ENCODE measurements at places on chromosomes 2 and 18. TPM values are rescaled to one million over a fixed set of nuclear protein-coding genes. Genes with fewer than 3 reads are reported as not detected.

DNA sequence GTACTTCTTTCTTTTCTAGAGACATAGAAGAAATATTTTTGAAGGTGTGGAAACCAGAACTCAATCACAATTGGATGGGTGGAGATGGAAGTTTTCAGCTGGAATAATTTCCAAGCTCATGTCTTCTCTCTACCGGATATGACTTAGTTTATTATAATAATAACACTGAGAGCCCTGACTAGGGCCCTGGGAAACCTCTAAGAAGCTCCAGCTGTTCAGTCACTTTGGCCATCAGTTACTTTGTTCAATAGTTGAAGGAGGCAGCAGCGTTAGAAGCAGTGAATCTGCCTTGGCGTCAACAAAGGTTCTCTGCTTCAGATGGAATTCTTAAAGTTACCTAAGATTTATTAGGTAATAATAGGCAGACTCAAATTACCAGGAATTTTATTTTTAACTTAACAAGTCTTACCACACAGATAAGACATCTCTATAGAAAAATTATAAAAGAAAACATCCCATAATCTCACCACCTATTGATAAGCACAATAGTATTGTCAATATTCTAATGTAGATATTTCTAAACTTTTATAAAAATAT lies 293.8 kb upstream of the CHAC2 start:
- H3K27me3 ChIP-seq: no peaks in the 10 kb centered on the region
- H3K36me3 ChIP-seq: no peaks in the 10 kb centered on the region
- no peak overlapping the region for H3K27ac ChIP-seq
- no peak overlapping the region for H3K4me3 ChIP-seq
- DNase-seq: no peak
- no peaks in the 10 kb centered on the region for H3K4me1 ChIP-seq

DNA sequence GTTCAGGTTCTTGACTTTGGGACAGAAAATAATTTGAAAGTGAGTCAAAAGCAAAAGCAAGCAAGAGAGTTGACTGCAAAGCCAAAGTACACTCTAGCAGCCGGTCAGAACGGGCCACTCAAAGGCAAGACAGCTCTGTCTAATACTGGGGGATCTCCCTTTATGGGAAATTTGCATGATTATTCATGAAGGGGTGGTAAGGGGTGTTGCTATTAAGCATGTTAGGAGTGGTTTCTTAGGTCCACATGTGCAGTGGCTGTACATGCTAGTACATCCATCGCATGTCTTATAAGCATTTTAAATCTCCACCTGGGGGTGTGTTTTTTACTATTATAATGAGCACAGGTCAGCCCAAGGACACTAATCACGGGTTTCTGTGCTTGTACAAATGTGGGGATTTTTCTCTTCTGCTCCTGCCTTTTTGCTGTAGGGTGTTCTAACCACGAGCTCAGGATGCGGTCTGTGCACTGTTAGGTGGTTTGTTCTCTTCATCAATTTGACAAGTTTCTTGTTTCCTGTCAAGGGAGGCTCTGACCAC lies 60.2 kb upstream of the SPP2 start:
- no peak overlapping the region for H3K27ac ChIP-seq
- H3K36me3 ChIP-seq: no peaks in the 10 kb centered on the region
- no peak for DNase-seq
- no peak overlapping the region for H3K4me3 ChIP-seq
- H3K27me3 ChIP-seq: peaks cover 5% of the 10 kb centered on the region

DNA sequence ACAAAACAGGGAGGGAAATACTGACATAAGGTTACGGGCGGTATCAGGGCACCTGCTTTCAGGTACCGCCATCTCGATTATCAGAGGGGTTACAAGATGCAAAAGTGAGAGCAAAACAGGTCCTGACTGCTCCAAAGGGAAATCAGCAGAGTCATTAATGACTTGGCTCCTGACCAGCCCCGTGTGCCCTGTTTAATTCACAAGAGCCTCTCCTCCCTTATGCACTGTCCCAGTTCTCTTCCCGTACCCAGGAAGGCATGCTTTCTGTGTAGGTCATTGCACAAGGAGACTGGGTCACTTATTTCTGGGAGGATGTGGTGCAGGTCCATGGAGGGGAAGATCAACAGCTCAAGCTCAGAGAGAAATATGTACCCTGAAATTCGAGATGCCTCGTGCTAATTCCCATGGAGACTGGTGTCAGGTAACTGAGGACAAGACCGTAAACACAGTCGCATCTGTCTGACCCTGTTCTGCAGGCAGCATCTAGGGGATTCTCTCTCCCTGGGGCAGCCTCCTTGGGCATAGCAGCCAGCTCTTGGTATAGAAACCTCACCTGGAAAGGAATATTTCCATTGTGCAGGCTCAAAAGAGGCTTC lies 79.9 kb downstream of the HNRNPLL start:
- no peak overlapping the region for H3K4me3 ChIP-seq
- no peaks in the 10 kb centered on the region for H3K4me1 ChIP-seq
- peak; percentile 58 for DNase-seq
- H3K27me3 ChIP-seq: no peaks in the 10 kb centered on the region
- H3K27ac ChIP-seq: no peak overlapping the region
- H3K36me3 ChIP-seq: no peaks in the 10 kb centered on the region

GRCh38 chr18:42296192-42296591 lies 341.2 kb downstream of the PIK3C3 start:
- H3K4me1 ChIP-seq: no peaks in the 10 kb centered on the region
- DNase-seq: no peak
- no peak overlapping the region for H3K4me3 ChIP-seq
- no peak overlapping the region for H3K27ac ChIP-seq

The TMEFF2 gene
- not detected for total RNA-seq

DNA sequence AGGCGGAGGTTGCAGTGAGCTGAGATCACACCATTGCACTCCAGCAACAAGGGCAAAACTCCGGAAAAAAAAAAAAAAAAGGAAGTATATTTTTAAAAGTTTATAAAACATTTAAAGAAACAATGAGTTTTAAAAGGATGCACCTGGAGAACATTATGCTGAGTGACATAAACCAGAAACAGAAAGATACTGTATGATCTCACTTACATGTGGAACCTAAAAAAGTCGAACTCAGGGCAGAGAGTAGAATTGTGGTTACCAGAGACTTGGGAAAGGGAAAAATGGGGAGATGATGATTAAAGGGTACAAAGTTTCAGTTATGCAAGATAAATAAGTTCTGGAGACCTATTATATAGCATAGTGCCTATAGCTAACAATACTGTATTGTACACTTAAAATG lies 52.8 kb upstream of the RTN4 start:
- no peaks in the 10 kb centered on the region for H3K27me3 ChIP-seq
- H3K4me3 ChIP-seq: no peak overlapping the region
- peaks cover 22% of the 10 kb centered on the region for H3K4me1 ChIP-seq
- H3K36me3 ChIP-seq: no peaks in the 10 kb centered on the region
- H3K27ac ChIP-seq: no peak overlapping the region
- no peak for DNase-seq

- no peak for DNase-seq
- no peaks in the 10 kb centered on the region for H3K36me3 ChIP-seq
- H3K4me1 ChIP-seq: no peaks in the 10 kb centered on the region
- no peak overlapping the region for H3K4me3 ChIP-seq
- no peaks in the 10 kb centered on the region for H3K27me3 ChIP-seq
These were observed 54.6 kb downstream of the LANCL1 start for GRCh38 chr2:210421916-210422315.

GRCh38 chr2:155895016-155895415 lies 437.5 kb downstream of the NR4A2 start:
- no peak overlapping the region for H3K4me3 ChIP-seq
- DNase-seq: no peak
- no peak overlapping the region for H3K27ac ChIP-seq
- no peaks in the 10 kb centered on the region for H3K4me1 ChIP-seq
- no peaks in the 10 kb centered on the region for H3K36me3 ChIP-seq

DNA sequence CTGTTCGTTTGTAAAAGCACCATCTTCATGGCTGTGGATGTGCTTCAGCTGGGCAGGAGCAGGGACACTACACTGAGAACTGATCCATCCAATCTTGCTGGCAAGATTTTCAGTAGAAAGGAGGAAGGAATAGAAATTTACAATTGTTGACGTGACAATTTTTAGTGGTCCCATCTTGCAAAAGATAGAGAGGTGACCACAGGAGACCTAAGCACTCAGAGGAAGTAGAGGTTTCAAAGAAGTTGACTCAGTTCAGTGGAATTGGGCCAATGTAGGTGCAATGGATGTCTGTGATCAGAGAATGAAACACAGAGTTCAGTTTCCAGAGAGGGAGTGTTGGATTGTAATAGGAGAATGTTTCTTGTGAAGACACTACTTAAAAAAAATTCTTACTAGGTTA lies 1.4 kb downstream of the UGT1A5 start:
- H3K4me3 ChIP-seq: no peak overlapping the region
- no peak overlapping the region for H3K27ac ChIP-seq
- H3K36me3 ChIP-seq: no peaks in the 10 kb centered on the region
- H3K4me1 ChIP-seq: no peaks in the 10 kb centered on the region
- H3K27me3 ChIP-seq: no peaks in the 10 kb centered on the region

The CREB1 gene
- total RNA-seq: 56.7 TPM

- DNase-seq: no peak
- H3K4me1 ChIP-seq: no peaks in the 10 kb centered on the region
- H3K36me3 ChIP-seq: no peaks in the 10 kb centered on the region
- no peaks in the 10 kb centered on the region for H3K27me3 ChIP-seq
- H3K4me3 ChIP-seq: no peak overlapping the region
- no peak overlapping the region for H3K27ac ChIP-seq
These were observed 215.3 kb upstream of the SETBP1 start for GRCh38 chr18:44465381-44465841.

The DCDC2C gene
- total RNA-seq: 0.40 TPM

- no peak for DNase-seq
- H3K4me3 ChIP-seq: no peak overlapping the region
- no peaks in the 10 kb centered on the region for H3K36me3 ChIP-seq
- H3K27ac ChIP-seq: no peak overlapping the region
- H3K27me3 ChIP-seq: no peaks in the 10 kb centered on the region
These were observed 69.7 kb upstream of the DAPL1 start for GRCh38 chr2:158725441-158725891.

GRCh38 chr2:44758591-44758990 lies 182.9 kb upstream of the SIX3 start:
- no peak overlapping the region for H3K4me3 ChIP-seq
- H3K27ac ChIP-seq: no peak overlapping the region
- H3K36me3 ChIP-seq: no peaks in the 10 kb centered on the region
- no peak for DNase-seq
- no peaks in the 10 kb centered on the region for H3K4me1 ChIP-seq

GRCh38 chr18:7190547-7191156 lies 40.2 kb upstream of the LRRC30 start:
- no peaks in the 10 kb centered on the region for H3K4me1 ChIP-seq
- no peak for DNase-seq
- no peaks in the 10 kb centered on the region for H3K36me3 ChIP-seq
- H3K27me3 ChIP-seq: no peaks in the 10 kb centered on the region
- H3K4me3 ChIP-seq: no peak overlapping the region
- H3K27ac ChIP-seq: no peak overlapping the region

DNA sequence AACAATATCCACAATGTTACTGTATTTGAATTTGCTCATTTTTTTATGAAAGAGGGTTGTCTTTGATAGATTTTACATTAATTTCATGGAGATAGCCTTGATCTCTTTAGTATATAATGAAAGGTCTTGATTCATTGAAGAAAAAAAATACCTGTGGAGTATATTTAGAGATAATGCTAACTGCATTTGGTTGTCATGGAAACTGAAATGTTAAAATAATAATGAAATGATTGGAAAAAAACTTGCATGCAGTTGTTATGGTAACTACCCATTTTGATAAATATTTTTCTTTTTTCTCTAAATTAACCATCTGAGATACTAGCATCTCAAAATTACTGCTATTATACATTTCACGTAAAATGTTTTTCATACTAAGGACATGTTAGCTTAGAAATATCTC lies 712.7 kb upstream of the FAM98A start:
- no peak overlapping the region for H3K27ac ChIP-seq
- H3K4me1 ChIP-seq: no peaks in the 10 kb centered on the region
- no peak overlapping the region for H3K4me3 ChIP-seq
- no peaks in the 10 kb centered on the region for H3K27me3 ChIP-seq
- no peak for DNase-seq

GRCh38 chr18:76483780-76484179 lies 11.3 kb downstream of the ZNF516 start:
- H3K27me3 ChIP-seq: no peaks in the 10 kb centered on the region
- H3K36me3 ChIP-seq: no peaks in the 10 kb centered on the region

DNA sequence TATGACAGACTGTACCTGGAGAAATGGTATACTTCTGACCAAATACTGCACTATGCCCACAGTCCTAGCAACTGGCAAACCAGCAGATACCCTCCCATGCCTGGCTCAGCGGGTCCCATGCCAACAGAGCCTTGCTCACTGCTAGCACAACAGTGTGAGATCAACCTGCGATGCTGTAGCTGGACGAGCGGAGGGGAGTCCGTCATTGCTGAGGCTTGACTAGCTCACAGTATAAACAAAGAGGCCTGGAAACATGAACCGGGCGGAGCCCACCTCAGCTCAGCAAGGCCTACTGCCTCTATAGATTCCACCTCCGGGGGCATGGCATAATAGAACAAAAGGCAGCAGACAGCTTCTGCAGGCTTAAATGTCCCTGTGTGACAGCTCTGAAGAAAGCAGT lies 93.2 kb upstream of the CAB39 start:
- H3K4me3 ChIP-seq: no peak overlapping the region
- DNase-seq: no peak
- H3K27me3 ChIP-seq: no peaks in the 10 kb centered on the region
- H3K27ac ChIP-seq: no peak overlapping the region
- H3K4me1 ChIP-seq: no peaks in the 10 kb centered on the region

- no peaks in the 10 kb centered on the region for H3K36me3 ChIP-seq
- no peaks in the 10 kb centered on the region for H3K4me1 ChIP-seq
- H3K27ac ChIP-seq: no peak overlapping the region
- no peak for DNase-seq
- no peaks in the 10 kb centered on the region for H3K27me3 ChIP-seq
These were observed 39.3 kb upstream of the TMEM17 start for GRCh38 chr2:62545261-62545660.

DNA sequence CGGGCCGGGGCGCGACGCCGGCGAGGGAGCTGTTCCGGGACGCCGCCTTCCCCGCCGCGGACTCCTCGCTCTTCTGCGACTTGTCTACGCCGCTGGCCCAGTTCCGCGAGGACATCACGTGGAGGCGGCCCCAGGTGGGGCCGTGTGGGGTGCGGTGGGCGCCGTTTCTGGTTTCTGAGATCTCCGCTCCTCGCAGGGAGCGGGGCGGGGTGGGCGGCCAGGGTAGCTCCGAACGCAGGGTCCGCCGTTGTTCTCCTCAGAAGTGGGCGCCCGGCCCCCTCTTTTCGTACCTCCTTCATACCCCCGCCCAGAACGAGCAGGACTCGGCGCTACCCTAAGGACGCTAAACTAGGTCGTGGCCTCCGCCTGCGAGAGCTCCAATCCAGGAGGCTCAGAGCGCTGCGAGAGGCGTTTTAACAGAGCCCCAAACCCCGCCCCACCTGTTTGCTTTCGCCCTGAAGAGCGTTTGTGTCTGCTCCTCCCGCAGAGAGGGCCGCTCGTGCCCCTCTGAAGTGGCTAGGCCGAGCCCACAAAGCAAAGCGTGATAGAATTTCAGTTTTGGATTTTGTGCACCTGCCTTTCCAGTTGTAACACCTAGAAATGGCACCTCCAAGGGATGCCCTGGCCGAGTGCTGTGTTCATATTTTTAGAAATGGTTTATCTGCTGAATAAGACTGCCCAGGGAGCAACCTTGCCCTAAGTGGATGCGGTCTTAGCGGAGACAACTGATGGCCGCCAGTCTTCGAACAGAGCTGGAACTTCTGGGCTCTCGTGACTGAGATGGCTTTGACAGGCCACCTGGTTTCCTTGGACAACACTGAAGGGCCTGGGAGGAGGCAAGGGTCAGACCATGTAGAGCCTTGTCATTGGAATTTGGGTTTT lies 626 bp downstream of the CAPN10 start:
- peak overlapping the region; percentile 89 for H3K4me3 ChIP-seq
- H3K4me1 ChIP-seq: peaks cover 32% of the 10 kb centered on the region
- peaks cover 13% of the 10 kb centered on the region for H3K36me3 ChIP-seq
- peak; percentile 59 for DNase-seq

The NR4A2 gene
- 4.2 TPM for total RNA-seq

The IMPA2 gene
- total RNA-seq: 75.8 TPM

Measured in thyroid gland (tissue), 4 donors.